ENCODE measurements at places on chromosomes 6 and 20.
A peak's percentile ranks its signal among the peaks of the same experiment; 100 is the strongest.

DNA sequence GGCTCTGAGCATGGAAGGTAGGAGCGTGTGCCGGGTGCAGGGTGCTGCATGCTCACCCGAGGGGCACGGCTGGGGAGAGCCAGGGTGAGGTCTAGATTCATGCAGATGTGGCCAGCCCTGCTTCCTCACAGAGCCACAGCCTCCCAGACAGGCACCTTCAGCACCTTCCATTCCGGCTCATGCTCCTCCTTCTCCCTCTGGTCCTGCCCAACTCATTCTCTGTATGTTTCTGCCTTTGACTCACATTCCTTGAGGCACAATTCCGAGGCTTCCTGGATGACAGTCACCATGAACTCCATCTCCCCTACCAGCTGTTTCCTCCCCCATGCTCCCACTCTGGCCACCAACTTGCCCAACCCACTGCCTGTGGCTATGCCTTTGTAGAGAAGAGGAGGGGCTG, 35.4 kb downstream of the DACT2 start:
- DNase-seq, result no peak

GRCh38 chr6:151058021-151058733, 181.6 kb upstream of the AKAP12 start:
- peak; percentile 49 for DNase-seq

GRCh38 chr20:23880417-23880816, 869 bp upstream of the CST5 start:
- DNase-seq, result no peak

- DNase-seq, result no peak
These were observed 115.1 kb downstream of the GJA1 start for GRCh38 chr6:121550491-121551010.

- DNase-seq, result no peak
These were observed 86.0 kb downstream of the CLIC5 start for GRCh38 chr6:45929421-45930361.

DNA sequence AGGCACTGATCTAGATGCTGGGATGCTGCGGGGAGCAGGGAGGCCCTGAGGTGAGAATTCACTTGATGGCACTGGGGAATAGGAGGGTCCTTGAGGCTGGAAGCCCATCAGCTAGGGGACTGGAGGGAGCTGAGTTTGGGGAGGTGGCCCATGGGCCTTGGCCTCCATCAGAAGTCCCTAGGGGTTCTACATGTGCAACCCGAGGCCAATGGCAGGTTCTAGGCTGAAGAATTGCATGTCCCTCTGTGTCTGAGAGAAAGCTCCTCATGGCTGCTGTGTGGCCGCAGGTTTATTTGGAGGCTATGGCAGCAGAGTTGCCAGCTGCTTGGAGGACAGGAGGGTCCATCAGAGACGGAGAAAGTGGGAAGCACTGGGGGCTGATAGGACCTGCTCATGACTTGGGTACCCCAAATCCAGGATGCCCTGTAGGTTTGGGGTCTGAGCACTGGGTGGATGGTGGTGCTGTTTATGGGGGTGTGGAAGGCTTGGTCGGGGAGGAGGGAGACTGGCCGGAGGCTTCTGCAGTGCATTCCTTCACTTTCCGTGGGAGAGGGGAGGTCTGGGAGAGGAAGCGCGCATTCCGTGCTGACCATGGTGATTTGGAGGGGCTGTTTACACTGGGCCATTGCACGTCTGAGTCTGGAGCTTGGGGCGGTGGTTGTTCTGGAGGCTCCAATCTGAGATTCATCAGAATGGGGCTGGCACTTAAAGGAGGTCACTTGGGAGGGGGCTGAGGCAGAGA, 24.8 kb upstream of the PHACTR3 start:
- DNase-seq, result no peak

- peak; percentile 16 for DNase-seq
These were observed 5.6 kb downstream of the FBXO9 start for GRCh38 chr6:53070806-53071205.

DNA sequence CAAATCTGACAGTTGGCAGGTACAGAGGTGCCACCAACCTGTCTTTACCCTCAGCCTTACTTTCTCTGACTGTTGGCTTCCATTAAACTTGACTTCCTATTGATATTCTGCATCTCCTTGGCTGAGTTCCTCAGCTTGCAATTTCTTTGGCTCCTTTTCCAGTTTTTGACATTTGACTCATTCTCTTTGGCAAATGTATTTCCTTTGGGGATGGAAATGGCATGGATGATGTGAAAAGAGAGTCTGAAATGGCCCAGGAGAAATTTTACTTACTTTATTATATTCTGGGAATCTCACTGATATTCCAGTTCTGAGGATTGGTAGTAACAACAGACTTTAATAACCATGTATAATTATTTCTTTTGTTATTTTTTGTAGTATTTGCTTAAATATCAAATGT, 255.2 kb downstream of the CD109 start:
- DNase-seq, result peak; percentile 40

Measured in fibroblast of pulmonary artery (primary cell).